ENCODE measurements at places on chromosomes 1 and 21.

GRCh38 chr1:157359314-157360022 is 192.8 kb downstream of the FCRL5 start:
- DNase-seq = peak; percentile 94

GRCh38 chr1:164272156-164272555 is 286.8 kb upstream of the PBX1 start:
- no peak for DNase-seq

DNA sequence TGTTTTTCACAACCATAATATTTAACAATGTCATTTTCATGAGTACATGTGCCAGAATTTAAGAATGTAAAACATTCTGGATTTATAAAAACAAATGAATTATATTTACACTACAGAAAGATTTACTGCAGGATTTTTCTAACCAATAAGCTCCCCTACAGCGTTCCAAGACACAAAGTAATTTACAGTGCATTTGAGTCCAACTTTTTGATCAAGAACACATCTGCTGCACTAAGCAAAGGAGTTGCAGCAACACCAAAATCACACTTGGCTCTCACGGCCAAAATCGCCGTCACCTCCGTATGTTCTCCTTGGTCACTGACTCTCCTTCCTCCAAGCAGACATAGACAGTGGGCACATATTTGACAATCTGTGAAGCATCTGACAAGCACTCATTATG is 7.7 kb downstream of the VPS26C start:
- no peak for DNase-seq

DNA sequence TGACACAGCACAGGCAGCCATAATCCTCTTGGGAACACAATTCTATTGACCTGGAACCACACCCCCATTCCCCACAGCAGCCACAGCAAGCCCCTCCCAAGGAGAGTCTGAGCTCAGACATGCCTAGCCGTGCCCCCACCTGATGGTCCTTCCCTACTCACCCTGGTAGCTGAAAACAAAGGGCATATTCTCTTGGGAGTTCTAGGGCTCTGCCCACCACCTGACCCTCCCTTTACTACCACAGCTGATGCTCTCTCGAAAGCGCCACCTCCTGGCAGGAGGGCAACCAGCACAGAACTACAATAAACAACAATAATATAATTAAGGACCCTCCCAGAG is 184.8 kb upstream of the COA6 start:
- DNase-seq = no peak

DNA sequence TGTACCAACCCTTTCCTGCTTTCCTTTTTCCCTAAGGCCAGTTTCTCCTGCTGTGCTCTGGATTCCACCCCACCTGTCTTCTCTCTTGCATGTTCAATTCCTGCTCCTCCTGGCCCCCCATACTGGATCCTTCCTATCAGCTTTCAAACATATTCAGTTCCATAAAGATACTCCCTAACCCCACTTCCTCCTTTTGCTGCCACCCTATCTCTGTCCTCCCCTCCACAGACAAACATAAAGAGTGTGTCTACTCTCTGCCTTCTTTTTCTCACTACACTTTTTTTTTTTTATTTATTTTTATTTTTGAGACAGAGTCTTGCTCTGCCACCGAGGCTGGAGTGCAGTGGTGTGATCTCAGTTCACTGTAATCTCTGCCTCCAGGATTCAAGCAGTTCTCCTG is 16.9 kb upstream of the RPF1 start:
- DNase-seq = no peak

- DNase-seq = no peak
Measured at GRCh38 chr1:35029761-35030160, 2.0 kb downstream of the ZMYM6 start.

DNA sequence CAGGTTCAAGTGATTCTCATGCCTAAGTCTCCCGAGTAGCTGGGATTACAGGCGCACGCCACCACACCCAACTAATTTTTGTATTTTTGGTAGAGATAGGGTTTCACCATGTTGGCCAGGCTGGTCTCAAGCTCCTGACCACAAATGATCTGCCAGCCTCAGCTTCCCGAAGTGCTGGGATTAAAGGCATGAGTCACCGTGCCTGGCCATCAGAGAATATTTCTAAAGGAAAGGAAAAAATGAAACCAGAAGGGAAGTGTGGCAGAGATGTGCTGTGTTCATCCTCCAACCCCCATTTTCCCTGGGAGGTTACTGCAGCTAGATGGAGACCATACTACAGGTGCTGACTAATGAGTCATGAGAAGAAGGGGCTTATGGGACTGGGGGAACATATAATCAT is 964.1 kb downstream of the TTLL7 start:
- DNase-seq = no peak

DNA sequence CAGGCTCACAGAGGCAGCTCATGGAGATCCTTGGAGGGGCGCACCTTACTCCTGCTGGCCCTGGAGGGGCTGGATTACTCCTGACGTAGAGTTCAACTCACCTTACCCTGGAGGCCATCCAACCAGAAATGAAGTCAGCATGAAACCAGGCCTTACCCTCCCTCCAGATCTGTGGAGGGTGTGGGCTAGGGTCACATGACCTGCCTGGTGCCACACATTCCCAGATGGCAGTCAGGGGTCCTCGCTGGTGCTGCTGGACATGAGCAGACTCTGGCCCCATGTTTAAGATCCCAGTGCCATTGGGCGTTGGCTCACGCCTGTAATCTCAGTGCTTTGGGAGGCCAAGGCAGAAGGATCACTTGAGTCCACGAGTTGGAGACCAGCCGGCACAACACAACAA is 4.5 kb downstream of the C21orf58 start:
- no peak for DNase-seq

DNA sequence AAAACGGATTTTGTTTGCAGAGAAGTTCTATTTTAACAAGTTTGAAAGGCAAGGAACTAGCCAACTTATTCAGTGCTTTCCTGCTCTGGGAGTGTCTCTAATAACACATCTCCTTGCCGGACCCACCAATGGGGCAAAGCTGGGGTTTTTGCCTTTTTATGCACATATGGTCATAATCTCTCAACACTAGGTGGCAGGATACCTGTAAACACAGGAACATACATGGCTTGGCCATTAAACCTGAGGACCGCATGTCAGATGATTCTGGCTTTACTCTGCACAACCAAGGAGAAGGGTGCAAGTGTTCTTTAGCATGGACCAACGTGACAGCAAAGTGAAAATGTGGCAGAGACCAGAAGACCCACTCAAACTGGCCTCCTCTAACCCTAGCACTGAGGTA is 4.9 kb downstream of the TMEM9 start:
- peak; percentile 9 for DNase-seq

GRCh38 chr21:44793592-44794374 is 7.8 kb downstream of the UBE2G2 start:
- no peak for DNase-seq

DNA sequence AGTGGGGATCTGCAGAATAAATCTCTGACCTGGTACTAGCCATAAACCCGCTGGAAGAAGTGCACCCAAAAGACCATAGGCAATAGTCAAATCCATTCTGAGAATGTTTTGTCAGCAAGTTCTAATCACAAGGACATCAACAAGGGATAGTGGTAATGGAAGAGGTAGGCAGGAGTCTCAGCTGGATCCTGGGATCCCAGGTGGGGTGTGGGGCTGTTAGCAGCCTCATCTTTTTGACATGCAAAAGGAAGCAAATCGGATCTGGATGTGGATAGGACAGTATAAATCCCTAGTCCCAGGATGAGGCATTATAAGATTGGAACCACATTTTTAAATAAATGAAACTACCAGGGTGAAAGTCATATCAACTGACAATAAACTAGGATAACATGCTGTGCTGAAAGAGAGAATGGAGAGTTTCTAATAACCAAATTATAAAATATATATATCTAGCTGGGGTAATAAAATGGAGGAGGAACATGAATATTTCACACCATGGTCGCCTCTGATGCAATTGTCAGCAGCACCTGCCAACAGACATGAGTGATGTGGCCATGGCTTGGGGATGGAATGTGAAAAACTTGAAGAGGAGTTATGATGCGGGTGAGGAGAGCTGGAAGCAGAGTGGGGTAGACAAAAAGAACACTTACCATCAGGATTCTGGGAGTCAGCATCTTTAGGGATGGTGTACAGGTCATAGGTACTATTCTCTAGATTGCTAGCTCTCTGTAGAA is 23.7 kb upstream of the PEX19 start:
- no peak for DNase-seq

GRCh38 chr1:21886486-21887215 is 50.5 kb downstream of the HSPG2 start:
- no peak for DNase-seq

GRCh38 chr1:147669469-147670318 is 630 bp downstream of the ACP6 start:
- DNase-seq = no peak

- DNase-seq = no peak
Measured at GRCh38 chr1:235133086-235133485, 4.4 kb upstream of the TOMM20 start.

DNA sequence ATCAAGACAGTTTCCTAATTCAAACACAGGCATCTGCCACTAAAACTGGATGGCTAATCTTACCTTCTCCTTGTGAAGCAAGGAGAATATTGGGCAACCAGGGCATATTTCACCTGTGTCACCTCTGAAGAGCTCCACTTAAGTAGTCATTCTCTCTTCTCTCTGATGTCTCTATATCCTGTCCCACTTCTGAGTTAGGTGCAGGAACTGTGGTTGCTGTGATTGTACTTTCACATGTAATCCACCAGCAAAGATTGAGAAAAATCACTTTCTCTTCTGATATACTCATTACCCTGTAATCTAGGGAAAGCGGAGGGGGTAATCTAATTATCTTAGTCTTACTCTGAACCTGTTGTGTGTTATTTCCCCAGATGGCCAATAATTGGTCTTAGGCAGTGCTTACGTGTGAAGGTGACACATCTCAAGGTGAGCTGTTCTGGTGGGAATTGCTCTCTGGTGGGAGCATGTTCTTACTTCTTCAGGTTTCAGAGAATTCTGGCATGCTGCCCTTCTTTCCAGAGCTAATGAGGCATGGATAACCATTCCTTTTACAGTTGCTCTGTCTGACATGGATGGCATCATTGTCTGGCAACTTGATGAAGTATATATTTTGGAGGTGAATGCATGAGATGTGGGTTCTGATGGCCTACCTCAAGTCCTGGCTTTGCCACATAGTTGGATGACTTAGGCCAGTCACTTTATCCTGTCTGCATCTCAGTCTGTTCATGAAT is 12.0 kb downstream of the XCL2 start:
- no peak for DNase-seq

- no peak for DNase-seq
Measured at GRCh38 chr1:59999006-59999405, 72.4 kb upstream of the CYP2J2 start.

- no peak for DNase-seq
Measured at GRCh38 chr1:190029441-190029840, 448.2 kb downstream of the BRINP3 start.

DNA sequence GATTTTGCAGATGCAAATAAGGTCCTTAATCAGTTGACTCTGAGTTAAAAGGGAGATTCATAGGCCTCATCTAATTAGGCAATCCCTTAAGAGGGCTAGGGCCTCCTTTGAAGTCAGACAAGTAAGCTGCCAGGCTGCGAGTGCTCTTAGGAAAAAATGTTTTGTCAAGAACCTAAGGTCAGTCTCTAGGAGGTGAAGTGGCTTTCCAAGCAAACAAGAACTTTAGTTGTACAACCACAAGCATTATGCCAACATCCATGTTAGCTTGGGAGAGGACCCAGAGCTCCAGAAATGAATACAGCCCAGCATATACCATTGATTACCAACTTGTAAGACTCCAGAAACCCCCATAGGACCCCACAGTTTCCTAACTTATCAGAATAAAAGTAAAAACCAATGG is 1366.2 kb downstream of the PLA2G4A start:
- no peak for DNase-seq

- DNase-seq = no peak
Measured at GRCh38 chr1:199550199-199551065, 477.1 kb upstream of the NR5A2 start.

GRCh38 chr1:45490121-45490625 is 790 bp downstream of the TESK2 start:
- peak; percentile 52 for DNase-seq

DNA sequence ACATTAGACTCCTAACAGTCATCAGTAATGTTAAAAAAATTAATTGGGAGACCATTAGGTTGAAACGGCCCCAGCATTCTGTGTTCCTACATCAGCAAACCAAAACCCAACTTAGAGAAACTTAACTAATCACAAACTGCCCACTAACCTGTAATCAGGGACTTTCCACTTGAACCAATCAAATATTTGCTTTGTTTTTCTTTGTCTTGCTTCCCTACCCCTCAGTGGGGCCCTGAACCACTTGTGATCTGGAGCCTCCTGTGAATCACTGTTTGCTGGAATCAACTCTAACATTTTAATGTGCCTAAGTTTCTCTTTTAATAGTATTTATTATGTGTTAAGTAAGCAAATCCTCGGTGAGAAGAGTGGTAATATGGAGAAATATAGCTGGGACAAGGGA is 64.0 kb downstream of the ABCA4 start:
- no peak for DNase-seq

GRCh38 chr1:8874230-8875201 is 4.0 kb downstream of the ENO1 start:
- no peak for DNase-seq

DNA sequence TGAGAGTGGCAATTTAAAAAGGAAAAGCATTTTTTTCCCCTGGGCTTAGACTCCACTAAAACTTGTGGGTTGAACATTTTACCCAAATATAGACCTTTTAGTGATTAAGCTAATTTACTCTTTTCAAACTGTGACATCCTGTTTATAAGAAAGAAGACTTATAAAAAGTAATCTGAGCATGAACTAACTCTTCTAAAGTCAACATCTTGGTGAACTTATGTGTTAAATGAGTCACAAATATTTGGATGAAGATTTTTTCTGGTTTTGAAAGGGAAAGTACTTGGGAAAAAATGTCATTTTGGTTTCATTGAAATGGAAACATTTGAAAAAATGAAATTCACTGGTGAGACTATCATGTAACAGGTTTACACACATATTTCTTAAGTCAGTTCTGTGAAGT is 109.8 kb downstream of the KCNK2 start:
- DNase-seq = no peak

DNA sequence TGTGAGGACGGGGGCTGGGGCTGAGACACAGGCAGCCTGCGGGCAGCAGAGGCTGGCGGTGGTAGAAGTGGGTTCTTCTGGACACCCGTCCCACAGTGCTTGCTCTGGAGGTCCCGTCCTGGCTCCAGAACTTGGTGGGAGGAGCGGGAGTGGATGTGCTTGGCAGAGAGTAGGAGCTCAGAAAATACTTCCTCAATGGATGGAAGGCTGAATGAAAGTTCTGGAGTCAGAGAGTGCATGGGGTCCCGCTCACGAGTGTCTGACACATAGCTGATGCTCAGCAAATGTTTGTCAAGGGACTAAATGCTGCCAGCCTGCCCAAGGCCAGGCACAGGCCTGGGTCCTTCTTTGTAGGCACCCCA is 13.4 kb upstream of the NES start:
- no peak for DNase-seq

GRCh38 chr1:223691121-223691520 is 21.2 kb upstream of the CAPN2 start:
- no peak for DNase-seq
